ENCODE measurements at places on chromosomes 6 and 20. TPM values are rescaled to one million over a fixed set of nuclear protein-coding genes. Genes with fewer than 3 reads are reported as not detected.
A peak's percentile ranks its signal among the peaks of the same experiment; 100 is the strongest.

DNA sequence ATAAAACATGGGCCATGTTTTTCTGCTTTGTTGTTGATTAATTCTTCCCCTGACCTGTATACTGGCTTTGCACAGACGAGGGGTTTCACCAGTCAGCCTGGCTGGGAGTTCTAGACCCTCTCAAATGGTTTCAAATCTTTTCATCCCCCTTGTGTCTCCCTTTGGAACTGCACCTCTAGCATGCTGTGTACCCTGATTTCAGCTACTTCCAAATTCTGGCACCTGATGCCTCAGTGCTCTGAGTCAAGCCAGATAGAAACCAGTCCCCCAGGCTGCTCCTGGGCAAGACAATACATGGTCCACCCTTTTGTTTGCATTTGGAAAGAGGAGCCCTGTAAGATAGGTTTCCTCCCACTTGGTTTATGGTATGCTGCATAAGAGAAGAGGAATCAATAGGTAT is 290.2 kb downstream of the BTBD3 start:
- DNase-seq = no peak

DNA sequence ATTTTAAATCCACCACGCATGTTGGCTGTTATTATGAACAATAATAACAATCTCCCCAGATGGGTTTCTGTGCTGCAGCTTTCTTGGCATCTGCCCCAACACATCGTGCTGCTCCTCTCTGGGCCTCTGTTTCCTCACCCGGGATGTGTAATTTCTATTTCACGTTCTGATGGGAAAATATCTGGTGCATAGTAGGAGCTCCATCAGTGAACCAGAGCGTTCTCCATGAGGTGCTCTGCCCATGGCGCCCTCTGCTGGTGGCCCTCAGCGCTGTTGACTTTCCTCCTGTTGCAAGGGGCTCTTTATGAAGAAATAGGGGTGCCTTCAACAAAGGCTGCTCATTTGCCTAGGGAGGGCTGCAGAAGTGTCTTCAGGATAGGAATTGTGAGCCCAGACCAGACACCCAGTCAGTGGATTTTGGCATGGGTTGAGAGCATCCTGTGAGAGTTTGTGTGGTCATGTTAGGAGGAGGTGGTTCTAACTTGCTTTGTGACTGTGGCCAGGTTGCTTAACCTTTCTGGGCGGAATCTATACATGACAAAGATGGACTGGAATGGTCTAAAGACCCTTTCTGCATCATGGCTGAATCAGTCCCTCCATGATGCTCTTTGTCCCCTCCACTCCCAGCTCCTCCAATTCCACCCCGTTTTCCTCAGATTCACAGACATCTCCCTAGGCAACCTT is 8.1 kb downstream of the SCRT2 start:
- DNase-seq = no peak

Gene EYS
- total RNA-seq = 1.3 TPM

GRCh38 chr6:83152913-83153312 is 40.2 kb downstream of the PGM3 start:
- no peak for DNase-seq

Gene PARD6B
- total RNA-seq = 19.8 TPM

Gene SEL1L2
- total RNA-seq = not detected

DNA sequence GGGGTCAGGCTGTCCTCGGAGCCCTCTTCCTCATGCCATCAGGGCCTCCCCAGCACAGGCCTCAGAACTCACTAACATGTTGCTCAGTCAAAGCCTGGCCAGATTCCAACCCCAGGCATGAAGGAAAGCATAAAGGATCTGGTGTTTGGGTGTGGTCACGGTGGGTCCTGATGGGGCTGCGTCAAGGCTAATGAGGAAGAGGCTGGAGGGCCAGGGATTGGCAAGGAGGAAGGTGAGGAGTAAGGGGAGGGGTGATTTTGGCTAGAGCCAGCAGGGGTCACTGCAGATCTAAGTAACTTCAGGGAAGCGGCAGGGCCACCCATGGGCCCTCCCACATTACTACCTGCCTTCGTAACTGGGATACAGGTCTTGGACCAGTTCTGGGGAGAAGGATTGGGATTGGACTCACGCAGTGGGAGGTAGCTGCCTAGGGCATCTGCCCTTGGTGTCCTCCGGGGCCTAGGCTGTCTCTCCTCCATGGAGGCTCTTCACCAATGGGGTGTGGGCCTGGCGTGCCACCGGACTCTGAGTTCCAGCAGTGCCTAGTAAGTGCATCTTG is 36.2 kb upstream of the MRPS18A start:
- peak; percentile 84 for DNase-seq

DNA sequence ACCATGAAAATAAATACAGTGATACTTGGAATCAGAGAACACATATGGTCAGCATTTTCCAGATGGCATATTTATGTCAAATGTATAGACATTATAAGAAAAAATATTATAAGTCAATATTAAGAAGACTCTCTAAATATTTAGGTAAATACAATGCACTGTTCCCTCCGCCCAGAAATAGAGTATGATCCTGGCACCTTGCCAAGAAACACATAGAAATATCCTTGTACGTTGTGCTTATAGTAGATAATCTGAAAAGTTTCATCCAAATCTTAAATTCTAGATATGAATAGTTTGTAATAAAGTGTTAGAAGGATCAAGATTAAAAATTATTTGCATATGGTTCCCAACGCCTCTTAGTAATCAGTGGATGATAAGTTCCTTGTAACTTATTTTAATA is 645.8 kb upstream of the GJE1 start:
- no peak for DNase-seq

DNA sequence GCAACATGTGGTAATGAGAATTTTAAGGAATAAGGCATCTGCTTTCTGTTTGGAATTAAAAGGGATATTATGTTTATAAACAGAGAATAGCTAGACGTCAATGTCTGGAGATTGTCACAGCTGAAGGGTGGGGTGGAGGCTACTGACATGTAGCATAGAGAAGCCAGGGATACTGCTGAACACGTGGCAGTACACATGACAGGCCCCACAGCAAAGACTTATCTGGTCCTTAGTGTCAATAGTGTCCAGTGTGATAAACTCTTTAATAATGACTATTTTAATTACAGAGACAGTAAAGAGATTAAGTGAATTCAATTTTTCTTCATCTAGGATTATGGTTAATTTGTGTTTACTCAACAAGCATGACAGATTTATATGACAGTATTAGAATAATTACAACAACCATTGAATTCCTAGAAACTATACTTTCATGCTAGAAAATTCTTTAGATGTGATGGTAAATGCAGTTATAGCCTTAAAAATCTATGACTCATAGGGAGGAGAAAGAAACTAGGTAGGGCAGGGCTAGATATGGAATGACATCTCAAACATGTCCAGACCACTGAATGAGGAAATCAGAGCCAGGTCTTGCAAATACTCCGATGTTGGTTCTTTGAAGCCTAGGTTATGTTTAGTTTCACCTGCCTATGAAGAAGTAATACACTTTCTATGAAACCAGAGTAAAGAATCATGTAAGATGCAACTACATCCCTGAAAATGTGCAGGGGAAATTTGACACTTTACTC is 399.5 kb downstream of the PHF3 start:
- no peak for DNase-seq

Gene TMEM217
- 4.0 TPM for total RNA-seq

Gene GABRR1
- not detected for total RNA-seq

Gene WASF1
- 4.1 TPM for total RNA-seq

Gene IPCEF1
- total RNA-seq = 1.8 TPM

- no peak for DNase-seq
Measured at GRCh38 chr20:25135031-25135430, 53.1 kb upstream of the VSX1 start.

DNA sequence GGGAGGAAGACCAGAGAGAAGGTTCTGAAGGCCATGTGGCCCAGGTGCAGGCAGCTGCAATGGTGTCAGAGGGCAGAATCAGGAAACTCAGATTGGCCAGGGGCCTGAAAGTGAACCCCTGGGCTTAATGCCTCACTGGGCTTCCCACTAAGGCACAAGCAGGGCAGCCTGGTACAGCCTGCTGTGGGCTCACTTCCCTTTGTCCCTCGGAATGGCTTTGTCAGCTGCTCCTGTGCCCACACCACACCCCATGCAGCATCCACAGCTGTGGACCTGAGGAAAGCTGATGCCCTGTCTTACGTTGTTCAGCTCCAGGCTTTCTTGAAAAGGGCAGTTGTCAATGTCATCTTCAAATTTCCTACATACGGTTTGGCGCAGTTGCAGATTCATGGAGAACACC is 2.4 kb downstream of the CST9 start:
- DNase-seq = no peak

DNA sequence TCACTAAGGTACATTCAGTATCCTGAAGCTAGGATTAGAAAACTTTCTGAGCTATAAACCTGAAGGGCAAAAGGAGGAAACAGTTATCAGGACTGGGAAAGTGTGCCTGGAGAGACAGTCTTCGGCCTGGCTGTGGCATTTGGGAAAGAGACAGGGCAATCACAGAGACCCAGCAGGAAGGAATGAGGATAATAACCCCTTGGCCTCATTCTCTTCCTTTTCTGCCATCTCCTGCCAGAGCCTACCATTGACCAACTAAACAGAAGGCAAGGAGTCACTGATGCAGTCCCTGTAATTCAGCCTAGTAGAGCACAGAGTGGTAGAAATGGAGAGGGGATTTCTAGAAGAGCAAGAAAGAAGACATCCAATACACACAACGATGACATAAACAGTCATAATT is 359.4 kb downstream of the HDGFL1 start:
- no peak for DNase-seq

DNA sequence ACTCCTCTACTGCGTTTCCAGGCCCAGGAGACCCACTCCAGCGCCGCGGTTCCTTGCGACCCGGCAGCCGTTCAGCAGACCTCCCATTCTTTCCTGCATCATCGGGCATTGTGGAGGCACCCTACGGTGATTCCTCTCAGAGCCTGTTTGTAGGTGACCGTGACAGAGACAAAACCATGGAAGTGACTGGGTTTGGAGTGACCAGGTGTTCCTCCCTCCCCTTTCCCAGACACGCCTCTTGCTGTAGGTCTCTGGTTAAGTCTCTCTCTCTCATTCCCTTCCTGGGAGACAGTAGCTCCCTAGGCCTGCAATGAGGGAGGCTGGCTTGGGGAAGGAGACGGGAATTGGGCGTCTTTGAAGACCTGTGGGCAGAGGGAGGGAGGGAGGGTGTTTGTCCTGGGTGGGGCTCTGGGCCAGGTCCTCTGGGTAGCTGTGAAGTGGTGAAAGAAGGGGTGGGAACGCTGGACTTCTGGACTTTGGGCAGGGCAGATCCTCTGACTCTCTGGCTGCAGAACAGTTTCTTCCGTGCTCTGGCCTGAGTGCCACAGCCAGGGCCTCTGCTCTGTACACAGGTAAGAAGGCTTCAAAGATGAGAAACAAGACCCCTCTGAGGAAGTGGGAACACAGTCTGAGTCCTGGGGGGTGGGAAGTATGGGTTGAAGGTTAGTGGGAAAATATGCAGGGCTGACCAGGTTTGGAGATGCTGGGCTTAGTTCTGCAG is 763 bp downstream of the KLC4 start:
- DNase-seq = peak; percentile 82

GRCh38 chr20:46559001-46559400 is 8.5 kb upstream of the OCSTAMP start:
- DNase-seq = no peak

- DNase-seq = no peak
Measured at GRCh38 chr6:164185471-164185871, 771.0 kb downstream of the QKI start.

DNA sequence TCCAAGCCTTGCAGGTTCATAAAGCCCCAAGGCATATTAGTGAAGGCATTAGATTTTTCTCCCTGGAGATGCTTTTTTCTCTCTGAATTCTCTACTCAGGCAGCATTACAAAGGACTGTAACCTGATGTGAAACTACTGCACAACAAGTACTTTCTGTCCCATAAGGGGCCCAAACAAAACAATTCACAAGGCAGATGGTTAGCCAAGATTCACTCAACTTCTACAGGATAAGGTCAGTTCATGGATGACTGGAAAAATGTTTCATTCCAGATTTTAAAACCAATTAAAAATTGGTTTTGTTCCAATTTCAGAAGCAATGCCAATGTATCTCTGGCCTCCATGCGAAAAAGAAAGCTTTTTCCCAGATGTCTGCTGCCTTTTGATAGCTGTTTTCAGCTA is 181.8 kb downstream of the KHDC1L start:
- no peak for DNase-seq

GRCh38 chr20:36936341-36936740 is 15.2 kb downstream of the SAMHD1 start:
- no peak for DNase-seq

GRCh38 chr20:62899633-62900051 is 26.7 kb downstream of the DIDO1 start:
- no peak for DNase-seq

DNA sequence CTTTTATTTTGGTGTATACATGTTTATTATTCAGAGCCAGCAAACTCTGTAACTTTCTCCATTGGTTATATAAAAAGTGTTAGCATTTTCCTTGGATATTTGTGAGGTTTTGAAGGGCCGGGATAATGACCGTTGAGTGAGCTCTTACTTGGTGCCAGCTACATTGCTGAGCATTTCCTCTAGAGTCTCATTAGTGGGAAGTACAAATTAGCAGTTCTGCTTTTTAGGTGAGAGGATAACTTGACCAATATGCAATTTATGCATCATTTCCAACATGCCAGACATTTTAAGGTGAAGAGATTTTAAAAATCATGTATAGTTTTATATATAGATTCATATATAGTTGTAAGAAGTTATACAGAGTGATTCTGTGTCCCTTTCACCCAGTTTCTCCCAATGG is 84.3 kb downstream of the CARMIL1 start:
- no peak for DNase-seq

DNA sequence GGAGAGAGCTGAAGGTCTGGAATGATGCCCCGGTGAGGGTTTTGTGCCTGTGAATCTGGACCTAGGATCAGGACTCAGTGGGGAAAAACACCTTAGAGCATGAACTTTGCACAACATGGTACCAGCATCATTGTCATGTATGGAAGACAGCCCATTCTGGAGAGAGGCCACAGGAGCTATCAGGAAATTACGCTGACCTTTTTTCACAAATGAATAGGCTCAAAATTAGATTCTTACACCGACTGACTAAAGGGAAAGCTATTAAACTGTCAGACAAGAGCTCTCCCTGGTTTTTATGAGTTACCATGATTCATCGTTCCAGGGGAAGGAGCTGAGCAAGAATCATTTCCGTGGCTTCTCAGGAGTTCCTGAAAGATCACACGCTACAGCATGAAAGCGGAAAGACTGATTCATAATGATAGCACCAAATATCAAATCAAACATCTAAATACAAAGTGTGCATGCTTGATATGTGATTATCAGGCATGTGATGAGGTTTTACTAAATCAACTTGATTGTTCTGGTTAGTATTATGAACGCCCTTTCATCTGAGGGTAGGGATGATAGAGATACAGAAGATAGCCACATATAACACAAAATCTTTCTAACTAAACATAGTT is 224.9 kb upstream of the SMLR1 start:
- DNase-seq = no peak

DNA sequence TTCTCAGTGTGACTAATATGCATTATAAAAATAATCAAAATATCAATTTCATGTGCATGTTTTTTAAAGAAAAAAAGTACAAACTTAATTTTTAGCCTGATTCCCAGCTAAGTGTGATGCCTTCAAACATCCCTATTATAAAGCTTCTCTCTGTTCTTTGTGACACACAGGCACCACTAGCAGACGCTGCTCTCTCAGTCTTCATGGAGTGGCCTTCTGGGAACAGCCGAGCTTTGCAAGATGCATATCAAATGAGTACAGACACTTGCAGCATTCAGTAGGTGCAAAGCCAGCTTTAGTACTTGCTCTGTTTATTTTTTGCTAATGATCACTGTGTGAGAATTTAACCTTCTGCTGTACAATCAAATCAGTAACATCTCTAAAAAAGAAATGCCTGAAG is 340.0 kb downstream of the ADGRB3 start:
- no peak for DNase-seq

- no peak for DNase-seq
Measured at GRCh38 chr6:84798257-84798656, 33.9 kb upstream of the TBX18 start.

Gene VSX1
- total RNA-seq = not detected

Gene KAT14
- total RNA-seq = 16.8 TPM
